Stimulated activated CD4-positive, alpha-beta T cell treated with anti-CD3 and anti-CD28 coated beads, Interleukin-1b, Interleukin-23, amount 100 ng/mL, for 4 hours (primary cell): ENCODE measurements at places on chromosomes 2 and 18.

DNA sequence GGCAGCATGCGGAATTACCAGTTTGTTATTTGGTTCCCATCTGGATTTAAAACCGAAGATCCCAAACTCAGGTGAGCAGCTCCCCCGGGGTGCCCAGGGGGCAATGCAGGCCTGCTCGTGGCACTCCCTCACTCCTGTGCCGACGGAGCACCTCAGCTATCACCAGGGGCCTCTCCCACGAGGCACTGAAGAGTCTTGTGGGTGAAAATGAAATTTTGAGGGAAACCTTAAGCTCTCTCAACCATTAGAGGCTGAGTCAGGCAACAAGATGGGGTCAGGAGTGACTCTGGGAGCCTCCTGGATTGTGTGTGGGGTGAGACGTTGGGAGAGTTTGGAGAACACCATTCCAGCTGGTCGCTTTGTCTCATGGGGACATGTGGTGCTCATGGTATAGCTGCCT is 189.0 kb downstream of the PRKCE start:
- DNase-seq = no peak

DNA sequence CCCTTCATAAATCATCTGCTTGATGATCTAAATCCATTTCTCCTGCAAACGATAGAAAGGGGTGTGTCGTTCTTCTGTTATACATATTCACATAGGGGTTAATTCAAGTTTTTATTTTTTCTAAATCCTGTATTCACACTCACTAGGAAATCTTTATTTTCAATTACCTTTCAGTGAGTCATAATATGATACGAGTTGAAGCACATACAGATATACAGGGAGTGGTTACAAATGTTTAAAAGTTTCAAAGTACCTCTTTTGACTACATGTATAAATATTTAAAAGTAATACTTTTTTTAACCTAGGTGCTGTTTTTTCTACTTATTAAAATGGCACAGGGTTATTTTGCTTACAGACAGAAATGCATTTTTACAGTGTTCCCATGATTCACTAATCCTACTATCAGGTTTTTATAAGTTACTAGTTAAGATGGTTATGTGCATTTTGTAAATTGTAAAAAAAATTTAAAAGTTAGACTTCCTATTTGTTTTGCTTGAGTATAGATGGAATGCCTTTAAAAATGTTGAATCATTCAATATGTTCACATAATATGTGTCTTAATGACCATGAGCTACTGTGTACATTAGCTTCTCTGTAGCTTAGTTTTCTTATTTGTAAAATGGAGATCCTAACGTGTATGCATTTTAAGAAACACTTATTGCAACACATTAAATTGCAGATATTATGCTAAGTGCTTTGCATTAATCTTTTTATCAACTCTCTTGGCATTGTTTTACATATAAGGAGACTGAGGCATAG is 1378.1 kb downstream of the DSC3 start:
- DNase-seq = no peak

DNA sequence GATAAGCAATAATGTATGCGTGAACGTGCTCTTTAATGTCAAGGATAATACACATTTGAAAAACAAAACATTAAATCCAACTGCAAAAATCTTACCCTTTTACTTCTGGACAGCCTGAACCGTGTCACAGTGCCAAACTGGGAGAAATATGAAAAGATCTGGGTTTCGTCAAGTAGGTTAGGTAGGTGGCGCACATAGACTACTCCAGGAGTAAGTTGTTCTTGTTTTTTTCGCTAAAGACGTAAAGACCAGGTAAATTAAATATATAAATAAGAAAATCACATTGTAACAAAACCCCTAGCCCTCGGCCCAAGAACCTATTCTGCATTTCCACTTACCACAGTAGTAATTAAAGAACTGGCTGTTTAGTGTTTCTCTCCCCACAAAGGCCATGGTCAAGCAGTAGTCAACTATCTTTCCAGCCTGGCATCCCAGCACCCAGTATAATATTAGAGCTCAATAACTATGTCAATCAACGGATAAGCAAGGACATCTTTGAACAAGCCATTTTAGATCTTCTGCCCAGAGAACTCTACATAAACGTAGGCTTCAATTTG is 1.1 kb downstream of the NIFK start:
- DNase-seq = no peak

- no peak for DNase-seq
Observed at GRCh38 chr18:24585996-24586566, 125.6 kb downstream of the HRH4 start.

DNA sequence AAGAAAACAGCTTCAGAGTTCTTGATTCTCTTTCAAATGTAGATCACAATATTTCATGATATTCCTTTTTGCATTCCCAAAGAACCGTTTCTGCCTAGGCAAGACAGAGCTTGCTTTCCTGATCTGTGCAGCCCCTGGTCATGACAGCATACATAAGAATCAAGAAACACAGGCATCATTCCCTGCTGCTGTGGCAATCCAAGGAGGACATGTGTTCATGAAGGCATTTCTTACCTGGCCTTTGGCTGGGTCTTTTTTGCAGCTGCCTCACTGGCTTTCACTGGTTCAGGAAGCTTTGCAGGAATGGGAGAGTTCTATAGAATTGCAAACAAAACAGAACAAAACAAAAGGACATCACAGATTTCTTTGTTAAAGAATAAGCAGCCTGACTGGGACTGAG is 87.6 kb upstream of the NFU1 start:
- no peak for DNase-seq

- DNase-seq = no peak
Observed at GRCh38 chr18:37432436-37433195, 133.0 kb downstream of the CELF4 start.

DNA sequence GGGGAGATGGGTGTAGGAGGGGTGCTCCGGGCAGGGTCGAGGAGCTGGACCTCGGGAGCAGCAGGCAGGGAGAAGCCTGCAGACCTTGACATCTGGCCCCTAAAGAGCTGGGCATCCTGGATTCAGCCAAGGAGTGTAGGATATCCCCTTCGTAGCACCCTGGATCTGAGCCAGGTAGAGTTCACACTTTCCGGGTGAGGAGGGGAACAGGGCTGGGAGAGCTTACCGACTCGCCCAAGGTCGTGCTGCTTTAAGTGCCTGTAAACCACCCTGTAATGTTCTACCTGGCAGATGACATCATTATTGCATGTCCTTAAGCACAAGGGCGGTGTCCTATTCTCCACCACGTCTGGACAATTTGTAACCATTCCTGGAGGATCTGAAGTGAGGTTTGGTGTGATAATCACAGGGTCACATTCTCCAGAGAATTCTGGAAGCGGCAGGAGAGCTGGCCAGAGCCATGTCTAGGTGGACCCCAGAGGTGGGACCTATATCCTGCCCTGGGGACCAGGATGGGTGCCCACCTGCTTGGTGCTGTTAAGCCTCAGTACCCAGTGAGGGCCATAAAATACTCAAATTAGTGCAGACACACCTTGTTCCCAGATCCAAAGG is 14.6 kb downstream of the ITM2C start:
- no peak for DNase-seq

- no peak for DNase-seq
Observed at GRCh38 chr2:211204456-211204855, 648.1 kb downstream of the CPS1 start.

DNA sequence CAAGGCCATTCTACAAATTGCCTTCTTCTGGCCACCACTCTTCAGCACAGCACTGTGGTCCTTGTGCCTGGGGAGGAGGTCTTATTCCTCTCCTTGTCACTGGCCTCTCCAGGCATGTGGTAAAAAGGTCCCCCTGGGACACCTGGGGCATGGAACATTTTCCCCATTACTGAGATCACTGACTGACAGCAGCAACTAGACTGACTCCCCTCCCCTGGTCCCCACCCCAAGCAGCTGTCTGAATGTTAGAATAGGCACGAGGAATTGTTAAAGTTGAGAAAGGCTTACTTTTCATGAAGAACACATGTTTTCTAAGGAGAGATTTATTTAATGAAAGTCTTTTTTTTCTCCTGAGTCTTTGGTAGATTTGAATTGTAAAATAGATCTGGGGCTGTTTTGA is 39.5 kb upstream of the RTN4 start:
- no peak for DNase-seq

DNA sequence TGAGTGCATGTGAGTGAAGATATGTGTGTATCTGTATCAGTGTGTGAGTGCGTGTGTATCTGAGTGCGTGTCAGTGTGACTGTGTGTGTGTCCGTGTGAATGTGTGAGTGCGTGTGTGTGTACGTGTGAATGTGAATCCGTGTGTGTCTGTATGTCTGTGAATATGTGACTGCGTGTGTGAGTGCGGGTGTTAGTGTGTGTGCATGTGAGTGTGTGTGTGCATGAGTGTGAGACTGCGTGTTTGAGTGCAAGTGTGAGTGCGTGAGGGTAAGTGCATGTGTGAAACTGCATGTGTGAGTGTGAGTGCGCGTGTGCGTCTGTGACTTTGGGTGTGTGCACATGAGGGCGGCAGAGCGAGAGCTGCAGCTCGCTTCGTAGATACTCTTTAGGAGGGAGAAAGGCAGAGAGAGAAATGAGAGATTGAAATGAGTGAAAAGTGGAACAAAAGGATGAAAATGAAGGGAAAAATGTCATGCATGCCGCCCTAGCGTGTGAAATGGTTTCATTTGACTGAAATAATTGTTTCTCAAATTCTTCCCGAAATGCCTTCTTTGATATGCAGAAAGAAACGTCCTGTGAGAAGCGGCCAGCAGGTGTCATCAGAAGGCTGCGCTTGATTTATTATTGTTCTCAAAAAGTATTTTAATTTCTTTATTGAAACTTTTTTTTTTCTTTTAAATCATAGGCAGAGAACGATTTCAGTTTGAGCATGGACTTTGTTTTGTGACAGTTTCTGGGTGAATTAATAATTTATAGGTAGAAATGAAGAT is 25.6 kb downstream of the ZNF407 start:
- peak; percentile 11 for DNase-seq

DNA sequence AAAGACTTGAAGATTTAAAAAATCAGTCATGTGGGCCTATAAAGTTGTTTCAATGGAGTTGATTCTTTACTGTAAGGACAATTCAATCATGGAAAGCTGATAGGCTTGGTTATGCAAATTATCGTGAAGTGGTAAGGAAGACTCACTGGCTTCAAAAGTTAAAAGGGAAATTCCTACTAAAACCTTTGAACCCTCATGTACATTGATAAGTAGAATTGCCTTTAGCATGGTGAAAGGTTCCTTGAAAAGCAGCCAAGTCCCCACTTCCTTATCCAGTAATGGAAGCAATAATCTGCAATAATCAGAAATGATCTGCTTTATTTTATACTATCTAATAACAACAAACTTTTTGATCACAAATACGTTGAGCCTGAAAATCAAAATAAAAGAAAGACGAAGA is 14.4 kb upstream of the CCL20 start:
- no peak for DNase-seq

DNA sequence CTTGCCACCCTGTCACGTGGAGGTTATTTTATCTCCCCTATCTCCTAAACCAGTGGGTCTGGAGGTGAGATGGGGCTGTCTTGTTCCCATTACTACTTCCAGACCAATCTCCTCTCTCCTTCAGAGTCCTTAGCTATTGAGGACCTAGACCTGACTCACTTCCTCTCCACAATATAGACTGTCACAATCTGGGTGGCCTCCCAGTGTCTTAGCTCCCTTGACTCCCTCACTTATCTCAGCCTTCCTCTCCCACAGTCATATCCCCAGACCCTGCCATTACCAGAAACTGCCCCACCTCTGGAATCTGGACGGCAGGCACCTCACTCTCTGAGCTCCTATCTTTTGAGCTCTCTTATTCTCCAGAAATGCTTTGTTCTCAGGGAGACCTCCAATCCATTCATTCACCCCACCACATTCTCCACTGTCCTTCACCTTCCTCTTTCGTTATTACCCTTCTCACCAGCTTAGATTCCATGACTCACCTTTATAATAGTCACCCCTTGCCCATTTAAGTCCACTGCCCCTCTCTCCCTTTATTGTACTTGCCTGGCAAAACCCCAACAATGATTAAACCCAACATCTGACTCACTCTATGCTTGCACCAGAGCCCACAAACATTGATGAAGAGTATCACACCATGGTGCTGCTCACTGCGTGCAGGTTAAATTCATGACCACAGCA is 23.3 kb upstream of the SIX3 start:
- DNase-seq = no peak

- DNase-seq = no peak
Observed at GRCh38 chr2:34012715-34013302, 413.7 kb upstream of the FAM98A start.

- no peak for DNase-seq
Observed at GRCh38 chr2:116669782-116670181, 1144.7 kb upstream of the DDX18 start.

GRCh38 chr2:162184821-162185450 is 32.9 kb upstream of the GCG start:
- no peak for DNase-seq

DNA sequence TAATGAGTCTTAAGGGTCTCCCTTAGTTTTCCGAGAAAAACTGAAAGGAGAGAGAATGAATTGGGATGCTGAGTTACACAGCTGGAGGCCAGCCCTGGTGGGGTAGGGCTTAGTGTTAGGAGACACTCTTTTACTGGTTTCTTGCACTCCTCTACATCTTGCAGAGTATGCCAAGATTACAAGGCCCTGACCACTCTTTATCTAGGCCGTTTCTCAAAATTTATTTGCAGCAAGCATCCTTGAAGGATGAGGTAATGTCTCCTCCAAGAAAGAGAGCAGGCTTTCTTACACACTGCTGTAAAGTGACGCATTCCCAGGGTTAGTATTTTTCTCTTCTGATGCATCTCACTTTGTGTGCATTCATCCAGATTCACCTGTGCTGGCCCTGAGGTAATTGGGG is 166.2 kb downstream of the TDRD15 start:
- no peak for DNase-seq

- no peak for DNase-seq
Observed at GRCh38 chr2:161138429-161138828, 21.8 kb upstream of the TANK start.

DNA sequence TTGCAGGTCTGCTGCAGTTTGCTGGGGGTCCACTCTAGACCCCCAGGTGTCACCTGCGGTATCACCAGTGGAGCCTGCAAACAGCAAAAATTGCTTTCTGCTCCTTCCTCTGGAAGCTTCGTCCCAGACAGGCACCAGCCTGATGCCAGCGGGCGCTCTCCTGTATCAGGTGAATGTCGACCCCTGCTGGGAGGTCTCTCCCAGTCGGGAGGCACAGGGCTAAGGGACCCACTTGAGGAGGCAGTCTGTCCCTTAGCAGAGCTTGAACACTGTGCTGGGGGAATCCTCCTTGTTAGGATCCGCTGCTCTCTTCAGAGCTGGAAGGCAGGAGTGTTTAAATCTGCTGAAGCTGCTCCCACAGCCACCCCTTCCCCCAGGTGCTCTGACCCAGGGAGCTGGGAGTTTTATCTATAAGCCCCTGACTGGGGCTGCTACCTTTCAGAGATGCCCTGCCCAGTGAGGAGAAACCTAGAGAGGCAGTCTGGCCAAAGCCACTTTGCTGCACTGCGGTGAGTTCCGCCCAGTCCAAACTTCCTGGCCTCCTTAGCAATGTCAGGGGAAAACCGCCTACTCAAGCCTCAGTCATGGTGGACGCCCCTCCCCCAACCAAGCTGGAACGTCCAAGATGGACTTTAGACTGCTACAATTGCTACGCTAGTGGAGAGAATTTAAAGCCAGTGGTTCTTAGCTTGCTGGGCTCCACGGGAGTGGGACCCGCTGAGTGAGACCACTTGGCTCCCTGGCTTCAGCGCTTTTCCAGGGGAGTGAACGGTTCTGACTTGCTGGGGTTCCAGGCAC is 652.5 kb downstream of the KCNJ3 start:
- no peak for DNase-seq
